ENCODE measurements at places on chromosomes 3 and 15.

GRCh38 chr15:65660927-65661326, 39.2 kb downstream of the SLC24A1 start:
- no peak for DNase-seq

DNA sequence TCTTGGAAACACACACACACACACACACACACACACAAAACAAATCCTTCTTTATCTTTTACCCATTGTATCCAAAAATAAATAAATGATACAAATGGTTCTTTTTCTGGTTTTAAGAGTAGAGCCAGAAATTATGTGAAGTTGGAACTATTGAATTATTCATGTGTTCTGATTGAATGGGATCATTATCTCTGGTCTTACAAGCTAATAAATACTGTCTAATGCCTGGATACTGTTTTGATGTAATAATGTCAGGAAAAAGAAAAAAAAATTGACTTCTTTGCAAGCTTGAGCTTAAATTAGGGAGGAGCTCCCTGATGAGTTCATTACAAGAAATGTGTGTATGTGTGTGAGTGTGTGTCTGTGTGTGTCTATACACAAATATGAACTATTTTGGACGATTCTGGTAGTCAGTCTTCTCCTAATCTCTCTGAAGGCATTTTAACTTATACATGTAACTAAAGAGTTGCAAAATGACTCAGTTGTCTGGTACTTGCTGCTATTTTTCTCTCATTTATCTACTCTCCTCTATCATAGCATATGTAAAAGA, 507.2 kb upstream of the AGTR1 start:
- DNase-seq = no peak

DNA sequence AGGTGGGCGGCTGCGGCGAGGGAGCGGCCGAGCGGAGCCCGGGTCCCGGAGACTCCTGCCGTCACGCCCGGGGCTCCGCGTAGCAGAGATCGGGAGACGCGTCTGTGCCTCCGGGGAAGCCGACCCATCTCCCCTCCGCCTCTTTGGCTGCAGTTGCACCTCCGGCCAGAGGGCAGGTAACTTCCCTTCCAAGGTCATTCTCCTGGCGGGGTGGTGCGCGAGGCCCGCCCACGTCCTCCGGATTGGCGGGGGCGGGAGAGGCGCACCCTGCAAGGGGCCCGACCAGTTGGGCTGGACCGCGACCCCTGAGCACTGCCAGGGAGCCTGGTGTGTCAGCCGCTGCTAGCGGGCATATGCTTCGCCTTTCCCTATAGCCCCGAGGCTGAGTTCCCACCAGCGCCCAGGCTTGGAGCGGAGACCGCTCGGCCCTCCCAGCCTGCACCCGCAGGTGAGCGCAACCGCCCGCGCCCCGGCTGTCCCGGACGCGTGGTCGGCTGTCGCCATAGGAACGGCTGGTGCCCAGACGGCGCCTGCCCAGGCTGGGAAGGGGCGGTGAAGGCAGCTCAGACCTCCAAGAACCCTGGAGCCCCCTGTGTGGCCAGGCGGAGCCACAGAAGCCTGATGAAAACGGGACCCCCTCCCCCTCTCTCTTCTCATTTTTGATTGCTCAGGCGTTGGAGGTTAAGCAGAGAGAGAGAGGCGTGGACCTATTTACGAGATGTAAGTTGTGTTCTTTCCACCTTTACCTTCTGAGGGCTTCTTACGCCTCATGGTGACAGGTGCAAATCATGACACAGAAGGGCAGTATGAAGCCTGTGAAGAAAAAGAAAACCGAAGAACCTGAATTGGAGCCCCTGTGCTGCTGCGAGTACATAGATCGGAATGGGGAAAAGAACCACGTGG, 453 bp downstream of the ZDHHC23 start:
- no peak for DNase-seq

GRCh38 chr3:140285380-140285779, 350.4 kb downstream of the CLSTN2 start:
- DNase-seq = no peak

DNA sequence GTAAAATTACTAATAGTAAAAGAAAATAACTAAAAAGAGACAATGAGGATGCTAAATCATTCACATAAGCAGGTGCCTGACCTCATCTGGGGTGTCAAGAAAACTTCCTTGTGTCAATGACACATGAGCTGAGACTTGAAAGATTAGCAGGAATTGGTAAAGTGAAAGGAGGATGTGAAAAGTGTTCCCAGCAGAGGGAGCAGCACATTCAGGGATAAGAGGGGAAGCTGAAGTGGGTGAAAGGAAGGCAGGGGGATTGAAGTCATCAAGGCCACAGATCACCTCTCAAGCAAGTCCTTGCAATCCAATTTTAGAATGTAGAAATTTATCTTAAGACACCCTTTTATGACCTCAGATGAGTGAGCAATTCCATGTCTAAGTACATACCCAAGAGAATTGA, 60.2 kb upstream of the ACP3 start:
- DNase-seq = no peak

GRCh38 chr3:183526838-183527427, 28.6 kb downstream of the KLHL6 start:
- DNase-seq = no peak
